ENCODE measurements at places on chromosomes 3 and 15.

GRCh38 chr3:67653425-67654098 is 850 bp downstream of the SUCLG2 start:
- no peak for DNase-seq

DNA sequence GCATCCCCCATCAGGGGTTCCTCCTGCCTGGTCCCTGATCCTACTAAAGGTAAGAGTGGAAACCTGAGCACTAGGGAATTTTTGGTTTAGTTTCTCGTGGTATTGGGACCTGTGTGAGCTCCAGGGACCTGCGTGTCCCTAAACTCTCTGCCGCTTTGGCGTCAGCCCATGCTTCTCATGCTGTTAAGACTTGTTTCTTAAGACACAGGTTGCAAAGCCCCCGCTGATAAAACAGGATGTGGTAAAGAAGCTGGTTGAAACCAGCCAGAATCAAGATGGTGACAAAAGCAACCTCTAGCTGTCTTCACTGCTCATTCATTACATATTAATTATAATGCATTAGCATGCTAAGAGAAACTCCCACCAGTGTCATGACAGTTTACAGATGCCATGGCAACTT is 64.6 kb downstream of the LYZL4 start:
- no peak for DNase-seq

DNA sequence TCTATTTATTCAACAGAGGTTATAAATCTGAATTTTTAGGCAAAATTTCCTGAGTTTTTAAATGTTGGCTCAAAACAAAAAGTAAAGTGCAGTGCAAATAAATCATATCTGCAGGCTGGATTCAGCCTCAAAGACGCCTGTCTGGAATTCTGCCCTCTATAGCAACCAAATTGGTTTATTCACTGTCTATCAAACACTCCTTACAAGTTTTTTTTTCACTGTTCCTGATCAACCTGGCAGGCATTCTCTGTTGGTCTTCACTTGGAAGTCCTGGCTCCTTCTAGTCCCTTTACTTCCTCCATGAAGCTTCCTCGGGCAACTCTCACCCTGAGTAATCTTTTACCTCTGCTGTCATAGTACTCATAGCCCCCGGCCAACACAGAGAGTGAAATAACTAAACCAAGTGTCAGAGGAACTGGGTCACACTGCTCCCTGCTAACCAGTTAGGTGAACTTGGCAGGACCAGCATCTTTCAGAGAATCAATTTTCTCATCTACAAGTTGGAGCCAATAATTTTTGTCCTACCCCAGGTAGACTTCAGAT is 36.8 kb upstream of the TIPARP start:
- DNase-seq, result no peak

GRCh38 chr15:101613130-101614000 is 38.8 kb downstream of the TM2D3 start:
- DNase-seq, result no peak

DNA sequence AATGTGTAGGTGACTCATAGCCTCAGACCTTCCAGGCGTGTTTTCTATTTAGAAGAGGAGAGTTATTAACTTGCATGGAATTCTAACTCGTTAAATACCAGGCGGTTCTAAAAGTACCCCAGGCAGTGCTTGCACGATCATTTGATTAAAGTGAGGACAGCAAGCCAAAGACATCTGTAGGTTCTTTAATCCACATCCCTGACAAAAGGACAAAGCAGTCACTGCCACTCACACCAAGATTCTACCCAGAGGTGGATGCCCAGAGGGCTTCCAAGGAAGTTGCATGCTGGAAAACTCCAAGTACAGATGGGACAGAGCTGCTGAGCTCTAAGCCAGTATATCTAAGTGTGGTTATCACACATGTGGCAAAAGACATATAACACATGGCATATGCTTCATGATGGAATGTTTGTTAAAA is 372.1 kb downstream of the ROBO2 start:
- DNase-seq, result no peak

DNA sequence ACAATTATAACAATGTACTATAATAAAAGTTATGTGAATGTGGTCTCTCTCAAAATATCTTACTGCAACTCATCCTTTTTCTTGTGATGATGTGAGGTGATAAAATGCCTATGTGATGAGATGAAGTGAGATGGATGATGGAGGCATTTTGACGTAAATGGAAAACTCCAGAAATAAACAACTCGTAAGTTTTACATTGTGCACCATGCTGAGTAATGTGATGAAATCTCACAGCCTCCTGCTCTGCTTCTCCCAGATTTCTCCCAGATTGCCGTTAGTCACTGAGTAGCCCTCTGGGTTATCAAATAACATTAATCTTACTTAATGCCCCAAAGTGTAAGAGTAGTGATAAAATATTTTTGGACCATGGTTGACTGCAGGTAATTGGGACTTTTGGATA is 64.8 kb upstream of the SLCO2A1 start:
- DNase-seq, result no peak

- DNase-seq, result no peak
Observed at GRCh38 chr3:25834346-25834745, 44.5 kb downstream of the OXSM start.

GRCh38 chr3:158105710-158106253 is 438 bp downstream of the SHOX2 start:
- DNase-seq, result no peak

DNA sequence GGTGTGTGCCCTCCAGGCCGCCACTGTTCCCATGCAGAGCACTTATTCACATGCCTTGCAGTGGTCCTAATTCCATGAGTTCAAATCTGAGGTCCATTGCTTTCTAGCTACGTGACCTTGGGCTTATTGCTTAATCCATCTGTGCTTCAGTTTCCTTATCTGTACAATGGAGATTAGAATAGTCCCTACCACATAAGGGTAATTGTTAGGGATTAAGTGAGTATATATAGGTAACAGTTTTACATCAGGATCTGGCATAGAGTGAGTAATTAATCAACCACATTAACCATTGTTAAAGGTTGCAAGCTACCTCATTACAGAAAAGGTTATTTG is 7.6 kb downstream of the CPN2 start:
- no peak for DNase-seq

- no peak for DNase-seq
Observed at GRCh38 chr3:112736805-112737566, 96.0 kb upstream of the CCDC80 start.

GRCh38 chr3:46489875-46490274 is 7.9 kb upstream of the RTP3 start:
- no peak for DNase-seq

- no peak for DNase-seq
Observed at GRCh38 chr3:197010556-197011351, 18.9 kb downstream of the MELTF start.
